ENCODE measurements at places on chromosomes 11 and 22.

DNA sequence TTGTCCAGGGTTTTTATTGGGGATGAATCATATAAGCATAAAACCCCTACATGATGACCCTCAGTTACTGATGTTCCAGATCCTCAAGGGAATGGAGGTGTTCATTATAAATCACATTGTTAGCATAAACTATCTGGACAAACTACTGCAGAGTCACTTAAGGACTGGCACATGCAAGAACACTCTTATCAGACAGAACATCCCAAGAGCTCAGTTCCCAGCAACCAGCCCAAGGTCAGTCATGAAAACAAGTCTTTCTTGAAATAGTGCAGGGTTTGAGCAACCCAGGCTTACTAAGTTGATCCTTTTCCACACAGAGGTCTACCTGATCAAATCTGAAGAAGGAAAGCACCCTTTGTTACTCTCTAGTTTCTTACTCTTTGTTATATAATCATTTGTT is 13.5 kb upstream of the PTS start:
- ATAC-seq, result no peak

DNA sequence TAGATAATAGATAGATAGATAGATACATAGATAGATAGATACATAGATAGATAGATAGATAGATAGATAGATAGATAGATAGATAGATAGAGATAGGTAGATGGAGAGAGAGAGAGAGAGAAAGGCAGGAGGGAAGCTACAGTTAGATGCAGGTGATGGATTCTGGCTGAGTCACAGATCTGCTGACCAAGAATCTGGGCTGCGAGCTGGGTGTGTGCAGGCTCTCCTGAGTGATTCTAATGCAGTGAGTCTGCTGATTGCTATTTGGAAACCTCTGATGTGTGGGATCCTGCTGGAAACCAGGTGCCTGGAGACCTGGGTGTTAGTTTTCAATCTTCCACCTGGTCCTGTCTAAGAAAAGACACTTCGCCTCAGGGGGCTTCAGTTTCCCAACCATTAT is 1441.8 kb downstream of the TBC1D22A start:
- ATAC-seq, result no peak

DNA sequence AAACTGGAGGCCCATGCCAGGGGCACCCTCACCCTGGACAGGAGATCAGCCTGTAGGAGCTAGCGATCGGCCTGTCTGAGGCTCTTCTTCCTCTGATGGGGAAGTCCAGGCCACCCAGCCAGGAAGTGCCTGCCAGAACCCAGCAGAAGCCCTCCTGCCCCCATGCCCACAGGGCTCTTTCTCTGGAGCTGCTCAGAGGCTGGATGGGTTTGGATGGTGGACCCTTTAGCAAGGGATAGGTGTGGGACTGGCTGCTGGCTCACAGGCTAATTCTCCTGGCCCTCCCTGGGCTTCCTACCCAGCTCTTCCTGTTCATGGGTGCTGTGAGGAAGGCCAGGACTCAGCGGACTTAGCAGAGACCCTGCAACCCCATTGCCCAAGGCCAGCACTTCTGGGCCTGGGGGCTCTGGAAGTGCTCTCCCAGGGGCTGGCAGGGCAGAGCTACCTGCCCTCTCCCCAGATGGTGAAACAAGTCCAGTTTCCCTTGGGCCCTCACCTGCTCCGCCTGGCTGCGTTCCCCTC is 7.6 kb downstream of the FXYD2 start:
- ATAC-seq, result no peak

GRCh38 chr11:76062733-76063132 is 143.6 kb downstream of the WNT11 start:
- ATAC-seq, result no peak

GRCh38 chr11:16791191-16791961 is 52.9 kb downstream of the C11orf58 start:
- no peak for ATAC-seq

GRCh38 chr11:112589155-112589554 is 328.5 kb upstream of the PLET1 start:
- ATAC-seq, result no peak

GRCh38 chr11:9459667-9460321 is 1.0 kb upstream of the ZNF143 start:
- no peak for ATAC-seq

DNA sequence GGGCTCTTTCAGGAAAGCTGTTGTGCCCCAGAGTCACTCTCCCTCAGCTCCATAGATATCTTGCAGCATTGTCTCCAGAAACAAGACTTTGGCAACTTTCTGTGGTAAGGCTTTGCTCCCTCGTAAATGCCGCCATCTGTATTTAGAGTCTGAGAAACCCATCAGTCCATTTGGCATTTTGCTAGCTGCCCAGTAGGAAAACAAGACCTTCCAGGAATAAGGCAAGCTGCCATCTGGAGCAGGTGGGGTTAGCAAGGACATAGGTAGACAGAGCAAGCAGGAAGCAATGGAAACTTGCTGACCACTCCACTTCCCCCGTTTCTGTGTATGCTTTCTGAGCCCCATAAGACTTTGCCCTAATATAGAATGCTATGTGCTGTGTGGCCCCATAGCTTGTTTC is 131.9 kb downstream of the SPATA19 start:
- no peak for ATAC-seq

DNA sequence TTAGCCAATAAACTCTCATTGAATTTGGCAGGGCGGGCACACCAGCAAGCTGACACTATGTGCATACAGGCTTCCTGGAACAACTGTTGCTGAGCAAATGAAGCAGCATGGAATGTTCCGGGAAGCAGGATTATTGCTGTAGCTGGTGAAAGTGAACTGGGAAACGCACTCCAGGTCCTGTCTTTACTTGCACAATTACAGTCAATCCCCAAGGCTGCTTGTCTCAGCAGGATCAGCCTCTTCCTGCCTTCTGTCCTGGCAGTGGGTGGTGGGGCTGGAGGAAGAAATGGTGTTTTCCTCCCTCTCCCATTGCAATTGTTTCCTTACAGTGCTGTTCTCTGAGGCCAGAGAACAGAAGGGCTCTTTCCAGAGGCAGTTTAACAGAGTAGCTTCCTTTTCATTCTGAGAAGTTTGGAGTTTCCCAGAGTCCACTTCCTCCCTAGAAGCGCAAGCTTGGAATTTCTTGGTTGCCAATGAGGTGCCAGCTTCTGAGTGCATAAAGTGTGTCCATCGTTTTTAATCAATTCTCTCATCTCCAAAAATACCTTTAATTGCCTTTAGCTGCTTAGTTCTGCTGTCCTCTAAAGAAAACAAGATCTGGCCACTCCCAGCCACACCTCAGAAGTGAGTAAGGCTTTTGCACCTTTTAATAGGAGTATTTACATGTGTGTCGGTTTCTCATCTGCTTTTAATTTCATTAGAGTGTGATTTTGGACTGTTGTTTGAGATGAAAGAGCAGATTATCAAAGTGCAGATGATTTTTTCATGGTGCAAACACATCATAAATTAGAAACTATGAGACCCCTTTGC is 19.9 kb downstream of the CD44 start:
- ATAC-seq, result no peak

DNA sequence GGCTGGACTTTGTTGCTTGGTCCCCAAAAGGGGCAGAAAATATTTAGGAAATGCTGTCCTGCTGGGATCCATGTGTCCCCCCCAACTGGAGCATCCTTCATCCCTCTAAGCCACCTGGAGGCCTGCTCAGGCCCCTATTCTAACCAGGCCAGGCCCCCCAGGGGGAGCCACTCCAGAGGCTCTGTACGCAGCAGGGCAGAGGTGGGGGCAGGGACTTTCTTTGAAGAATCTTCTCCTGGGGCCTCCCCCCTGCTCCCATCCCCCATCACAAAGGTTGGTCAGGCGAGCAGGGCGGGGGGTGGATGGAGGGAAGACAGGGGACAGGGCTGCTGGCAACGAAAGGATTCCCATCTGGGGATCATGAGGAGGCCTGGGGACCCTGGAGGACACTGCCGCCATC is 170.8 kb downstream of the MN1 start:
- no peak for ATAC-seq

- ATAC-seq, result no peak
Measured at GRCh38 chr11:79159657-79160450, 281.0 kb downstream of the TENM4 start.

- no peak for ATAC-seq
Measured at GRCh38 chr22:23825246-23825905, 13.4 kb downstream of the DERL3 start.

GRCh38 chr11:75424396-75424795 is 8.6 kb downstream of the KLHL35 start:
- no peak for ATAC-seq

GRCh38 chr11:2470495-2470894 is 25.7 kb downstream of the KCNQ1 start:
- no peak for ATAC-seq

GRCh38 chr11:132263241-132263640 is 892.8 kb downstream of the NTM start:
- ATAC-seq, result no peak

DNA sequence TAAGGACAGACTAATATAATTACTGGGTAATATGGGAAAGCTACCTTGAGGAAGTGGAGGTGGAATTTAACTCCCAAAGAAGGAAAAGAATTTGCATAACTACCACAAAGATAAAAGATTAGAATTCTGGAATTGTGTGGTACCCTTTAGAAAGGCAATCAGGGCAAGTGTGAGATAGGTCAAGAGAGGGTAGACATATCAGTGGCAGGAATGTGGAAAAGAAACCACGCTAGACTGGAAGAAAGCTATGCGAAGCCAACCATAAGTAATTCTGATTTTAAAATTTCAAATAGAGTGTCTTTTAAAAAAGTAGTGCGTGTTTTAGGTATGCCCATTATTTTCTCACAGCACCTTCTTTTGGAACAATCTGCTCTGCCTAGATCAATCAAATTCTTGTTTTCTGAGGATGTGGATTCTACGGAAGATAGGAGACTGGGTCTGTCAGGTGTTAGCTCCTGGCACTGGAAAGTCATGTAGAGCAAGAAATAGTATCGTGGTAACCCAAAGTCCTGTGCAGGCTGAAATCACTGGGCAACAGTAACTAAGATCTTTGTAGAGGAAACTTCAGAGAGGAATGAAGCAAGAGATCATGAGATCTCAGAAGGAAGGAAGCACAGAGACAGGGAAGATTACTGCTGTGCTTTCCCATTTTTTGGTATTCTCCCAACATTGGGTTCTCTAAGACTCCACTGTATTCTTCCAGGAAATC is 111.3 kb upstream of the MTMR2 start:
- no peak for ATAC-seq

DNA sequence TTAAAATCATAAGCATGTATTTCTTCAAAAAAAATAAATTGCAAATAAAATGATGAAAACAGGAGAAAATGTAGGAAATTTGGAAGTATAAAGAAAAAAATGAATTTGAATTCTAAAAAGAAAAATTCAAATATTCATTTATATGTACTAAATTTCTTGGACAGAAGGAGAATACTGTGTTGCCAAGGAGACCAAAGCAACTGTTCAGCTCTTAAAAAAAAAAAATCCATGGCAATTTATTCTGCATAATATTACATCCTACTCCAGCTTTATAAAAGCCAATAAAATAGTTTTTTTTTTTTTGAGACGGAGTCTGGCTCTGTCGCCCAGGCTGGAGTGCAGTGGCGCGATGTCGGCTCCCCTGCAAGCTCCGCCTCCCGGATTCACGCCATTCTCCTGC is 6.0 kb downstream of the PGM2L1 start:
- ATAC-seq, result no peak

DNA sequence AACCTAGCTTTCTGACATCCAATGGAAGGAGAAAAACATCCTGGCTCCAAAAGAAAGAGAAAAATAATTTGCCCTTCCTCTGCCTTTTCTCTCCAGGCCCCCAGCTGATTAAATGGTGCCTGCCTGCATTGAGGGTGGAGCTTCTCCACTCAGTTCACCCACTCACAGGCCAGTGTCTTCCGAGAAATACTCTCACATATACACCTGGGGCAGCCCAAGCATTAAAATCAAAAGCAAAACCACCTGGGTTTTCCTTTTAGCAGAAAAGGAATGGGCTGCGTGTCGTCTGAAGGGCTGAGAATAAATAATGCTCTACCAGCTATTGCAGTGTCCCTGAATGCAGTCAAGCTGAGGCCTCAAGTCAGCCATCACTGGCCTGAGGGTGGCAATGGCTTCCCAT is 1143.8 kb upstream of the TENM4 start:
- no peak for ATAC-seq

DNA sequence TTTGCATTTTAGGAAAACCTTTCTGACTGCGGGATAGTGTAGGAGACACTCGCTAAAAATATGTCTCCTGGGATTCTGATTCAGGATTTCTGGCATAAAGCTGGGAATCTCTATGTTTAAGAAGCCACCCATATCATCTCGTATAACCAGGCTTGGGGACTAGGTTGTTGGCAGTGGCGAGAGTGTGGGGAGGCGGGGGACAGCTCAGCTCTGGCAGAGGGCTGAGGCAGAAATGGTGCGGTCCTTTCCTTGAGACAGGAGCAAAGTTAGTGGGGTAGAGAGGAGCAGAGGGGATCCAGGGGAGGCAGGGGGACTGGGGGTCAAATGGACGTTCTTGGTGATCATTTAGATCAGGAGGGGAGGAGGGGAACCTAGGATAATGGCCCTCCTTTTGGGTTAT is 74.3 kb downstream of the TEAD1 start:
- no peak for ATAC-seq
